ENCODE measurements at places on chromosomes 5 and 9.

DNA sequence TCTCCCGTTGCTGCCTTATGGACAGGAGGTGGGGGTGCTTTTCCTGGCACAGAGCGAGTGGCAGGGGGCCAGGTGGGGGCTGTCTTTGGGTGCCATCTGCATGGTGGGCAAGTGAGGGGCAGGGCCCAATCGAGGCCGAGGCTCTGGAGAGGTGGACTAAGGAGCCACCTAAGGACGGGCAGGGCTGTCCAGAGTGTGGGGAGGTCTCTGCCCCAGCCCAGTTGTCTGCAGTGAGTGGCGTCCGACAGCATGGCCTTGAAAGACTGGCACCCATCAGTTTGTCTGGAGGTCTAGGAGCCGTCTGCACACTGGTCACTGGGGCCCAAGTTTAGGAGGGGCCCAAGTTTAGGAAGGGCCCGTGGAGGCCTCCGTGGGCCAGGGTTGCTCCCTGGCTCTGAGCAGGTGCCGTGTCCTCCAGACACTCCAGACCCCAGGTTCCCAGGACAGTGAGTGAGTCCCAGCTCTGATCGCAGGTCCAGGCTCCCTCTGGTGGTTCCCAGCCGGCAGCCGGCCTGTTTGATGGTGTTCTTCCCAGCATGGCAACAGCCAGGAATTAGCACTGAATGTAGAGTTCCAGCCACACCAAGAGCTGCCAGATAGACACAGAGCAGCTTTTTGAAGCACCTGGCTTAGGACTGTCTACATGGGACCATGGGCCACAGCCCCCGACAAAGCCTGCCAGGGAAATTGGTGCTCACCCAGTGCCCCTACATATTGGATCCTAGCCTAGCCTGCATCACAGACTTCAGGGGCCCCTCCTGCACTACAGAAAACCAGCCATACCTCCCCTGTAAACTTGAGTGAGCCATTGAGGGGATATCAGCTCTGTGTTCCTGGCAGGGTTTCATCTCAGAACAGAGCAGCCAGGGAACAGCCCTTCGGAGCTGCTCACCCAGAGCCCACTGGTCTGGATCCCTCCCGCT is 120.9 kb downstream of the WNK2 start:
- no peak for DNase-seq

DNA sequence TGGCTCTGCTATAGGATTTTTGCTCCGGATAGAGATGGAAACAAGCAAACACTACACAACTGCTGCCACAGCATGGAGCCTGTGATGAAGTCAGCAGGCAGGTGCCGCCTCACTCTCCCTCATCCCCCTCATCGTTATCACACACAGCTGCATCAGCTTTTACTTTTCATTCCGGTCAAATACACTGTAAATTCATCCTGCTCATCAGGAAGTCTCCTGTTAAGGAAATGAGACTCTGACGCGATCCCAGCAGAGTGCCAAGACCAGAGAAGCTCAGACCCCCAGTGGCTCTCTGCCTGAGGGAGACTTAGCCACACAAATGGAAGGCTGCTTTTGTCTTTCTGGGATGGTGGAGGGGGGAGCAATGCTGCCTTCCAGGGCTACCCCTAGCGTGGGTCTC is 270.2 kb downstream of the ELAVL2 start:
- no peak for DNase-seq

GRCh38 chr5:179164331-179165311 is 104.4 kb downstream of the ZNF354C start:
- no peak for DNase-seq

GRCh38 chr9:133103183-133103986 is 17.7 kb downstream of the RALGDS start:
- peak; percentile 42 for DNase-seq

DNA sequence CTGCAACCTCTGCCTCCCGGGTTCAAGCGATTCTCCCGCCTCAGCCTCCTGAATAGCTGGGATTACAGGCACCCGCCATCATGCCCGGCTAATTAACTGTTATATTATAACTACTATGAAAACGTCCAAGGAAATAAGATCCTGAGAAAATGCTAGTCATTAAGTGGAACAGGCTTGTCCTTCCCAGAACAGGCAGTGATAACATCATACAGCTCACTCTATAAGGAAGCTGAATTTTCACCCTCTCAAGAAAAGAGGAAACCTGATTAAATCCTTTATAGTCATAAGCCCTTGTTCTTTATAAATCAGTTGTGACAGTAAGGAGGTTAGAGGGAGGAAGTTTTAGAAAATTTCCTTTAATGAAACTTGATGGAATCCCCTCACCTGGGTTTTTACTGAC is 163.9 kb upstream of the CLINT1 start:
- DNase-seq, result no peak

- no peak for DNase-seq
Measured at GRCh38 chr9:15187589-15187988, 119.4 kb downstream of the TTC39B start.

- DNase-seq, result no peak
Measured at GRCh38 chr9:28396058-28396457, 822.8 kb upstream of the C9orf72 start.

- DNase-seq, result peak; percentile 93
Measured at GRCh38 chr9:120892748-120893610, 16.0 kb upstream of the PHF19 start.

DNA sequence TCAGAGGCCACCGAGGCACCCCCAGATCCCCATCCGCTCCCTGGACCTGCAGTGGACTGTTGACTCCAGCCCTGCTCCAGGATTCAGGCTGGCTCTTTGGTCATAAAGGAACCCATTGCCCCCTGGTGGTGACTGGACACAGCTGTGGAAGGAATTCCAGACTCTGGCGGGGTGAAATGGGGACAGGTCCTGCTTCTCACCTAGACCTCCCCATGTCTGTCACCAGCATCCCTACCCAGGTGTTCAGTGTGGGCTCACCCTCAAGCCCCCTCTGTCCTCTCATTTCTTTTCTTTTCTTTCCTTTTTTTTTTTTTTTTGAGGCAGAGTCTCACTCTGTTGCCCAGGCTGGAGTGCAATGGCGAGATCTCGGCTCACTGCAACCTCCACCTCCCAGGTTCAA is 25.5 kb upstream of the STXBP1 start:
- DNase-seq, result peak; percentile 50

DNA sequence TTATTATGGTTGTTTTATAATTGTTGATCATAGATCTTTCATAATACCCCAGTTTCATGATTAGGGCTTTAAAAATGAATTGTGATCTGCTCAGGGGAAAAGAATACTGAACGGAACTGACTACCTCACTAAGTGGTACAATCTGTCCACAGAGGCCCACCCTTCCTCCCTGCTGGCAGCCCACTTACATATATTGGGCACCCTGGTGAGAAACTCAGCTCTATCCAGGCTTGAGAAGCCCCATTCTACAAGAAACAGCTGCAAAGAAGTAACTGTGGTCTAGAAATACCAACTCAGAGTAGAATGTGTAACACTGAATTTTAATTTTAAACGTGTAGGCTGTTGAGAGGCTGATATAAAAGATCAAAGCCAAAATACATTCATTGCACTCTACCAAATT is 46.9 kb downstream of the TSSK1B start:
- DNase-seq, result no peak

GRCh38 chr5:52657247-52657645 is 130.5 kb upstream of the ITGA1 start:
- peak; percentile 43 for DNase-seq

GRCh38 chr9:135268981-135269380 is 181.5 kb downstream of the OLFM1 start:
- DNase-seq, result no peak

- DNase-seq, result no peak
Measured at GRCh38 chr5:91127456-91128081, 255.5 kb downstream of the ARRDC3 start.

DNA sequence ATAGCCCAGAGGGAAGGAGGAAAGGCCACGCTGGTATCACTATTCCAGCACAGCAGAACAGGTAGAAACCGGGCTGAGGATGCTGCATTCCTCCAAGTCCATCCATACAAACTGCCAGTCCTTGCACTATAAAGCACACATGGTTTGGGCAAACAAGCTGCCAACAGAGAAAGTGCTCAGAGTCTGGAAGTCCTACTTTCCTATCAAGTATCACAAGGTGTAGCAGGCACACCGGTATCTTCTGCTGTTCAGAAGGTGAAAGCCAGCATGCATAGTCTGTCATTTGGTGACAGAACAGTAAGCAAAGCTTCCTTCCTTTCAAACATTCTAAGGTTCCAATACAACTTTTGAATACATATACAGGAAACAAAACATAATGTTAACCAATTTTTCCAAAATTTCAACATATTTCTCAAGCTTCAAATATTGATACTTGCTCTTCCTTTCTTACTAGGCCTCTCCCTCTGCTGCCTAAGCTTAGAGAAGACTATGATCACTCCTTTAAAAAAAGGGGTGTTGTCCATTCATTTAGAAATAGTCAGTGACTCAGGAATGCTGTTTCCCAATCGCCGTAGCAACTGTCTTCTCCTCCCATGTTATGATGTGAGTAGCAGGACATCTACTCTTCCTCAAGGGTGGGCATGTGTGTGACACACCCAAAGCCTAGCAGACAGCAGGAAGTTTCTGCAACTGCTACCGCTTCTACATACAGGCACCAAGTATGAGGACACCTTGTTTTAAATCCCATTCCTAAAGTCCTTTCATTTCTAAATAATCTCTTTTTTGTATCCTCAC is 14.7 kb downstream of the DIAPH1 start:
- peak; percentile 50 for DNase-seq

DNA sequence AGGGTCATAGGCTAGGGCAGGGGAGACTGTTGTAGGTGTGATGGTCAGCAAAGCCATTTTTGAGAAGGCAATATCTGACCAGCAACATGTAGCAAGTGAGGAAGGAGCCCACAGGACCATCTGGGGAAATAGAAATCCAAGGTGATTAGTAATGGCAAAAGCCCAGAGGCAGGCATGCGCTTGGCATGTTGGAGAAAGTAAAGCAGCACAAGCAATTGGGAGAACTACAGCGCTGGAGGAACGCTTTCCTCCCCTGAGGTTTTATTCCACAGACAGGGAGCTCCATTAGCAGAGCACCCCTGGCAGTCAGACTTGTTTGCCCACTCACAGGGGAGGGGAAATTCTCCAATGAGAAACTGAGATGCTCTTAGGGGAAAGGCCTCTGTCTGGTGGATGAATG is 54.8 kb upstream of the FOXB2 start:
- DNase-seq, result no peak

DNA sequence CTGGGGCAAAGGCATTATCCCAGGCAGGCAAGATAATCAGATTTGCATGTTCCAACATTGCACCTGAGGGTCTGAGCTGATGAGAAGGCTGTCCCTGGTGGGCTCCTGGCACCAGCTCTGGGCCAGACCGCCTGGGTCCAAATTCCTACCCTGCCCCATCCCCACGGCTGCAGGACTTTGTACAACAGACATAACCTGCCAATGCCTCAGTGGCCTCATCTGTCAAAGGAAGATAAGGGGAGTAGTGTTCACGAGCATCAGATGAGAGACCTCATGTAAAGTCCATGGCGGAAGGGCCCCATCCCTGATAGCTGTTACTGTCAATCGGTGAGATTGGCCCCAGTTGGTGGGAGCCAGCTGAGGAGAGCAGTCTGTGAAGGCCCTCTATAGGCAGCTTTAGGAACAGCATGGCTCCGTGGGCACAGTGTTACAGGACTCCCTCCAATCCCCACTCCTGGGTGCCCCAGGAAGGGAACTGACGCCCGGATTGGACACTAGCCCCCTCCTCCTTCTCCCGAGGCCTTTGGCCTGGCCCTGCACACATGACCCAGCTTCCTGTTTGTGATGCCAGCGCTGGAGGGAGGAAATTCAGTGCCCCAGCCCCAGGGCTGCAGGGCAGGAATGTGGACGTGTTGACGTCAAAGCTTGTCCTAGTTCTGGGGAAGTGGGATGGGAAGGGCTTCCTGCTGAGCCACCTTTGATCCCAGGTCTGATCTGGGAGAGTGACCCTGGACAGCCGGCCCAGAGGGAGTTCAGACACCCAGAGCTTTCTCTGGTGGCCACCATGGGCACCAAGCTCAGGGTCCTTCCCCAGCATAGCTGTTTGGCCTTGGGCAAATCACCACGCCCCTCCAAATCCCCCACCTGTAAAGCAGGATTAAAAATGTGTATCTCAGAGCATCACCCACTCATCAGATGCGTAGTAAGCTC is 56.2 kb downstream of the DUSP1 start:
- DNase-seq, result peak; percentile 71
